Non-pigmented ciliary epithelial cell (primary cell): ENCODE measurements at places on chromosomes 2 and 18.

DNA sequence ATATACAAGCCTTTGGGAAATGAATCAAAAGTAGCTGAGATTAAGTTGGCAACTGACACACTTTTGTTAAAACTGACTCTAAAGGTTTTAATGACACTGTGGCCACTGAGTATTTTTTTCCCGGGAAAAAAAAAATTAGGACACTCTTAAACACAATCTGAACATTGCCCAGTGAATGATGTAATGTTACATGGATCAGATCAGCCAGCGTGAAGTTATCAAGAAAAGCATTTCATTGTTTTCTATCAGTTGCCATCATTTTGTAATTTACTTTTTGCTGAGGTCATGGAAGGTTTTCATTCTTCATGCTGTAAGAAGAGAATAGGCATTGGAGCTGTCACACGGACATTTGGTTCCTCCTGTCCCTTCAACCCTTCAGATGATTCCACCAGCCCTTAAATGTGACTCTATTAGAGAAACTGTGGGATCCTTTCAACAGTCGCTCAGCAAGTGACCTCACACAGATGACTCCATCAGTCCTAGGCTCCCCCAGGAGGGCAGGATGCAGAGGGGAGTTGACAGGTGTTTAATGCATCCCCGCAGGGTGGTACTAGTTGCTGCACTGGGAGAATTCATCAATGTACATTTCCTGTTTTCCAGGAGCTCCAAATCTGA lies 164.2 kb downstream of the MGAT5 start:
- DNase-seq = no peak

DNA sequence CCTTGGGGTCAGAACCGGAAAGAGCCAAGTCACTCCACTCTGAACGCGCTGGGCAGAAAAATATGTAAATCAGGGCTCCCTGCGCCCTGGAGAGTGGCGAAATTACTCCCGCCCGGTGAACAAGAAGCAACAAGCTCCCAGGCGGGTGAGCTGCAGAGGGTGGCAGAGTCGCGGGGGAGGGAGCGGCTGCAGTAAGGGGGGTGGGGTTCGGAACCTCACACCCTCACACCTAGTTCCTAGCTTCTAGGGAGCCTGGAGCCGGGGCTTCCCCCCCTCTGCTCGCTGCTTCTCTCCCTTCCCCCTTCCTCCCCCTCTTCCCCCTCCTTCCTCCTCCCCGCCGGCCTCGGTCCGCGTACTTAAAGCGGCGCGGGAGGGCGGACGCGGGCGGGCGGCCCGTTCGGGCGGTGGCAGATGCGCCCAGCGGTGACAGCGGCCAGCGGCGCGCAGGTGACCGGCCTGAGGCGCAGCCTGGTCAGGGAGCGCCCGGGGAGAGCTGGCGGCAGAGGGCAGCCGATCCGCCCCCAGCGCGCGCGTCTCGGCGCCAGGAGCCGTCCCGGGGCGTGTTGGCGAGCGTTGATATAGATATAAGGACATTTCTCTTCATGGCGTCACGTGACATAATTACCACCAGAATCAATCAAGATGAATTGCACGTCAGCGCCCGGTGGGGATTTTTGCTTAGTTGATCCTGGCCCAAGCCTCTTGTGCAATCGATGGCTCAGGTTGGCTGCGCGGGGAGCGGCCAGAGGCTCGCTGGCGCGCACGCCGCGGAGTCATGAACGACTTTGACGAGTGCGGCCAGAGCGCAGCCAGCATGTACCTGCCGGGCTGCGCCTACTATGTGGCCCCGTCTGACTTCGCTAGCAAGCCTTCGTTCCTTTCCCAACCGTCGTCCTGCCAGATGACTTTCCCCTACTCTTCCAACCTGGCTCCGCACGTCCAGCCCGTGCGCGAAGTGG lies at the start of gene HOXD11:
Gene HOXD11, plus strand, starts transcription at position 700 of the 959 bp plus-strand sequence. Its CDS starts 76 bp downstream, at position 776.
- DNase-seq = no peak

DNA sequence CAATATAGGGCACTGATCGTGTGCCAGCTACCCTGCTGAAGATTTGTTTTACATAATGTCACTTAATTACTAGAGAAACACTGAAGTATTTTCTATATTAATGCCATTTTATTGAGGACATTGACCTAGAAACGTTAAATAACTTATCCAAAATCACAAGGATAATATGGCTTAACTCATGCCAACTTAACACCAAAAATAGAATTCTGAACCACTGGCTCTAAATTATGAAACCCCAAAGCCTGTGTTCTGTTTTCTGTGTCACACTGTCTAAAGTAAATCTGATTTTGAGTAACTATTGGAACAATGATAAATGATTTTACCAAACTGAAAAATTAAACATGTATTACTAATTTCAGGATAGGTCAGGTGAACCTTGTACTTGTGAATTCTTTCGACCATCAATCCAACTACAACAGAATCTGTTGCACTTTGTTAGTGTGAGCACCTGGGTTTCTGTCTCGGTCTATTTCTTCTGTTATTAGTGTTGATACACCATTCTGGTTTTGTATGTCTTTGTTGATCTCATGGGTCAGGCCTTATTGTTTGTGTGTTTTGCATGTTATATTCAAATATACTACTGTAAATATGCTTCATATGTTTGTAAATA lies 48.2 kb upstream of the CCDC141 start:
- no peak for DNase-seq

DNA sequence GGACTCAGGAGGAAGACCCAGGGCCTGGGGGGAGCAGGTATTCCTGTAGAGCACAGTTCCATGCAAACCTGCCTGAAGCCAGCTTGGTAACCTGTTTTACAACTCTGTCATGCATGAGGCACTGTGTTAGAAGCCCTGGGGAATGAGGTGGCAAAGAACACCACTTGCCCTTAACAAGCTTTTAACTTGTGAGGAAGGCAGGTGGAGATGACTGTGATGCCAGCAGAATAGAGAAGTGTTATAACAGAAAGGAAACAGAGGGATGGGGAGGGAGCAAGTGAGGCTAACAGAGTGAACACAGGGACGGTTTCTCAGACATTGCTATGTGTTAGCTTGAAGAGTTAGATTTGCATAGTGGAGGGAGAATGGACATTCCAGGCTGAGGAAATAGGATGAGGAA lies 11.5 kb upstream of the IL1A start:
- DNase-seq = no peak

GRCh38 chr2:203650860-203651613 lies 55.4 kb upstream of the CD28 start:
- DNase-seq = no peak

GRCh38 chr2:42350434-42351063 lies 10.5 kb downstream of the COX7A2L start:
- DNase-seq = no peak

GRCh38 chr2:109591206-109591605 lies 22.6 kb downstream of the SEPTIN10 start:
- no peak for DNase-seq

DNA sequence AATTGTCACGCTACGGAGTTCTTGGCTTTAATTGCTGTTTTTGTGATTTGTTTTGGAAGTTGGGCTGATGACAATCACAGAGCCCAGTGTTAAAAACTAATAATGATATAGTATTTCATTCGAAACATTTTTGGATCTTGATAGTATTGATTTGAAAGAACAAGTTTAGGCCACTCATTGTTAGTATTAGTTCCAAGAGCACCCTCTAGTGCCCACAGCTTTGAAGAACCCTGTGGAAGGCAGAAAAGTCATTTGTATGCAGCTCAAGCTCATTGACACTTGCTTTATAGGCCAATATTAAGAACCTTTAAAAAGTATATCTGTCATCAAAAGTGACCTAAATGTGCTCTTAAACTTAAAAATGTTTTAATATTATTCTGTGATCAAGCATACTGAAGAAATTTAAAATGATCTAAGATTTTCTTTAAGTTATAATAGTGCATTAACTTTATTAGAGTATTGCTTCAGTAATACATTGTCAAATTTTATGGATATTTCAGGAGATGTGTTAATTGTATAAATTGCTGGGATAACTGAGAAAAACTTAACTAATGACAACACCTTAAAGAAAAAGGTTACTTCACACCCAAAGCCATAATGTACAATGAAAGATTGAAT lies 191.0 kb downstream of the GRB14 start:
- peak; percentile 13 for DNase-seq

DNA sequence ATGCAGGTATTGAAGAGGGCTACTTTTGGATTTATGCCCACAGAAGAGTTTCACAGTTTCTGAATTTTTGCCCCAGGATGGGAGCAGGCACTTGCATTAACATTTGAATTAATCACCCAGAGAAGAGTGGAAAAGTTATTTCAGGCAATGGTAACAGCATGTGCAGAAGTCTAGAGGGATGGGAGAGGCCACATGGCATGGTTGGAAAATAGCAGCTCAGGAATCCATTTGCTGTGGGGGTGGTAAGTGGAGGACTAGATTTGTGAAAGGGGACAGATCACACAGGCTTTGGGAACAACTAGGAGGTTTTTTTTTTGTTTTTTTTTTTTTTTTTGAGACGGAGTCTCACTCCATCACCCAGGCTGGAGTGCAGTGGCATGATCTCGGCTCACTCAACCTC lies 65.2 kb downstream of the NEDD4L start:
- no peak for DNase-seq

- DNase-seq = peak; percentile 56
These were observed 5.3 kb upstream of the CYP27C1 start for GRCh38 chr2:127225186-127225960.

GRCh38 chr2:169509298-169509885 lies at the start of gene KLHL41:
TSS of gene KLHL41 (plus strand) at chr2:169509702. CDS start at chr2:169509779, 77 bp downstream.
- no peak for DNase-seq

DNA sequence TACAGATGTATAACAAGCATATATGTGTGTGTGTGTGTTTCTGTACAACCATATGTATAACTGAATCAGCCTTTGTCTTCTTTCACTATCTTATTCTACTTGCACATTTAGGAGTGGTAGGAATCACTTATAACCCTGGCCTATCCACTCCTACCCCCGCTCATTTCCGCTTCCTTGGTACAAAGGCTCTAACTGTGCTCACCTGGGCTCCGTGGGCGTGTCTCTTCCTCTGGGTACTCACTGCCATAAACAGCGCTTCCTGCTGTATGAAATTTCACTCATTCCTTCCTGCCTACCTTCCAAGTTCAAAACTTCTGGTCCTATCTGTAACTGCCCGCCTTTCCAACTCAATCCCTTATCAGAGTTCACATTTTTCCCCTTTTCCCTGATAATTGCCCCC lies 815.5 kb downstream of the EPHA4 start:
- DNase-seq = no peak

GRCh38 chr18:6414118-6414722 lies 491 bp downstream of the L3MBTL4 start:
- DNase-seq = no peak

GRCh38 chr2:43826305-43827250 lies 12.1 kb downstream of the ABCG5 start:
- DNase-seq = no peak

- DNase-seq = no peak
These were observed 5.4 kb upstream of the SALL3 start for GRCh38 chr18:78974115-78974761.

DNA sequence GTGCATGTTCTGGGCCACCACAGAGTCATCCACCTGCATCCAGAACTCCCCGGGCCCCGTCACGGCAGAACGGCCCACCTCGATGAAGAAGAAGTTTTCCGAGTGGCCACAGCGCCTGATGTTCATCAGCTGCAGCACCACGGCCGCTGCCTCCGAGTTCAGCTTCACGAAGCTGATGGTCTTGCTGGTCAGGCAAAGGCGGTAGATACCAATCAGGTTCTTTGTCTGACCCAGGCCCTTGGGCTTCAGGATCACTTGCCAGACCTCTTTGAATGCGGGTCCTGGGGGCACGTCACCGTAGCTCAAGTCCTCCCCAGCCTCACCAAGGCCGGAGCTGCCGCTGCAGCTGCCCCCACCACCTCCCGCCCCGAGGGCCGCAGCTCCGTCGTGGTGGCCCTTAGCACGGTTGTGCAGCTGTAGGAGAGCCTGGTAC lies 1.6 kb downstream of the IRS1 start:
- no peak for DNase-seq

GRCh38 chr2:101770726-101771125 lies 73.2 kb downstream of the MAP4K4 start:
- no peak for DNase-seq

GRCh38 chr2:224223851-224224555 lies 177.9 kb downstream of the FAM124B start:
- DNase-seq = no peak

- no peak for DNase-seq
These were observed 356.6 kb downstream of the SPAG16 start for GRCh38 chr2:213640738-213641425.

DNA sequence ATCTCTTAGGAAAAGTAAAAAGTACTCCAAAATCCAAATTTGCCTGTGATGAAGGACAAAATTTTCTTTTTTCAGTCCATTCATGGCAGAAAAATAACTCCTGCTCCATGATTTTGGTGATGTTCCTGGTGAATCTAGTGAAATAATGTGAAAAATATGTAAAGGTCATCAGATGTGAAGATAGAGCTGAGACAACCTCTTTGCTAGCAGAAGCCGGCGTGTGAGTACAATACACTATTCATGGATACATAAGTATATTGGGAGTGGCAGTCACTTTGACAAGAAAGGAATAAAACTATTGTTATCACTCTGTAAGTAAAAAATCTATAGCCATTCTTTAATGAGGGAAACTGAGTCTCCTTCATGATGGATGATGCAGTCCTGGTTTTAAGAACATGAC lies 6.3 kb upstream of the SLC1A4 start:
- no peak for DNase-seq
